ENCODE measurements at places on chromosomes 7 and 10.

GRCh38 chr7:21944616-21945453 is 864 bp downstream of the CDCA7L start:
- peak; percentile 18 for DNase-seq

GRCh38 chr10:2949948-2950354 is 117.4 kb upstream of the PFKP start:
- DNase-seq: peak; percentile 14

- DNase-seq: no peak
These were observed 31.7 kb downstream of the GPR22 start for GRCh38 chr7:107501593-107501992.

GRCh38 chr7:43612599-43613589 is 30.0 kb downstream of the STK17A start:
- no peak for DNase-seq

- no peak for DNase-seq
These were observed 21.2 kb upstream of the NPS start for GRCh38 chr10:127527891-127528290.

- no peak for DNase-seq
These were observed 40.8 kb upstream of the PFKFB3 start for GRCh38 chr10:6161921-6162320.

DNA sequence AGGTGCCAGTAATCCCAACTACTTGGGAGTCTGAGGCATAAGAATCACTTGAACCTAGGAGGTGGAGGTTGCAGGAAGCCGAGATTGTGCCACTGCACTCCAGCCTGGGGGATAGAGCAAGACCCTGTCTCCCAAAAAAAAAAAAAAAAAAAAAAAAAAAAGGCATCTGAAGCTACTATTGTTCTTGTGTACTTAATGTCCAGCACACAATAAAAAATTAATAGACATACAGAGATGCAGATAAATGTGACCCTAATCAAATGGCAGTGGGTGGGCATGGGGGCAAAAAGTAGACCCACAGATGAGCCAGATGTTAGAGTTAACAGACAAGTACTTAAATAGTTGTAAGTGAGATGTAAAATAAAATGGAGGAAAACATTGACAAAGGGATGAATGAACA is 7.7 kb upstream of the KCNK18 start:
- no peak for DNase-seq

GRCh38 chr10:851901-852300 is 79.6 kb downstream of the LARP4B start:
- DNase-seq: no peak

DNA sequence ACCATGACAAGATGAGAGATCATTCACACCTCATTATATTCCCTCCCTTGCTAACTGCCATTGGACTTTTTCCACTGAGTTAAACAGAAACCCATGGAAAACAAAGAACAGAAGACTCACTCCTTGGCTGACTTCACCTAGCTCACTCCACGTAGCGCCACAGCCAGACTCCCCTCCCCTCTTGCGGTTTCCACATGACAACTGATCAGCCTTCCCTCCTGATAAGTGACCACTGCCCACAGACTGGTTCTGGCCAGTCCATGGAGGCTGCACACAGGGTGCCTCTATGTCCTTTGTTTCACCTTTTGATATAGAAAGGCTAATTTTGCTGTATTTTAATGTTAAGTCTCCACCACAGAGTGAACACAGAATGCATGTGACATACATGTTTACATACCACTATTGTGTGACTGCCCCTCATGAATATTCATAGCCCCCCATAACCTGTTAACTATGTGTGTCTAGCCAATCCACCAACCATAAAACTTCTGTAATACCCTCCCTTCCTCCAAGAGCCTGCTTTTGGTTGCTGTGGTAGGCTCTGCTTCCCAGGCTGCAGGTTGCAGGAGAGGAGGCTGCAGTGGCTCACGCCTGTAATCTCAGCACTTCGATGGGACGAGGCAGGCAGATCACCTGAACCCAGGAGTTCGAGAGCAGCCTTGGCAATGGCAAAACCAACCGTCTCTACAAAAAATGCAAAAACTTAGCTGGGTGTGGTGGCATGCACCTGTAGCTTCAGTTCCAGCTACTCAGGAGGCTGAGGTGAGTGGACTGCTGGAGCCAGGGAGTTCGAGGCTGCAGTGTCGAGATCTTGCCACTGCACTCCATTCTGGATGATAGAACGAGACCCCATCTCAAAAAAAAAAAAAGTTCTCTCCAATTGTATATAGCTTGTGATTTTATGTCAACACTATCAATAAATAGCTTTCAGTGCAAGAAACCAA is 10.0 kb upstream of the IFIT5 start:
- no peak for DNase-seq

DNA sequence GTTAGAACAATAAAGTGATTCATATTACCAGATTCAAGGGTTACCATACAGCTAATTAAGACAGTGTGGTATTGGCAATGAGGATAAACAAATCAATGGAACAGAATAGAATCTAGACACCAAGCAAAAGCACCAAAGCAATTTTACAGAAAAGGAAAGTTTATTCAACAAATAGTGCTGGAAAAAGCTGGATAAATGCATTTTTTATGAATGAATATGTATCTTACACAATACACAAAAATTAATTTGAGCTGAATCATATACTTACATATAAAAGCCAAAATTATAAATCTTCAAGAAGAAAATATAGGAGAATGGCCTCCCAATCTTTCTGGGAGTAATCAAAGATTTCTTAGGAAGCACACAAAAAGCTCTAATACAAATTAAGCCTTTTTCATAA is 220.4 kb upstream of the PTN start:
- DNase-seq: no peak

- no peak for DNase-seq
These were observed 239.7 kb upstream of the LRGUK start for GRCh38 chr7:133887459-133887858.

GRCh38 chr7:95798401-95798930 is 26.1 kb downstream of the DYNC1I1 start:
- no peak for DNase-seq

DNA sequence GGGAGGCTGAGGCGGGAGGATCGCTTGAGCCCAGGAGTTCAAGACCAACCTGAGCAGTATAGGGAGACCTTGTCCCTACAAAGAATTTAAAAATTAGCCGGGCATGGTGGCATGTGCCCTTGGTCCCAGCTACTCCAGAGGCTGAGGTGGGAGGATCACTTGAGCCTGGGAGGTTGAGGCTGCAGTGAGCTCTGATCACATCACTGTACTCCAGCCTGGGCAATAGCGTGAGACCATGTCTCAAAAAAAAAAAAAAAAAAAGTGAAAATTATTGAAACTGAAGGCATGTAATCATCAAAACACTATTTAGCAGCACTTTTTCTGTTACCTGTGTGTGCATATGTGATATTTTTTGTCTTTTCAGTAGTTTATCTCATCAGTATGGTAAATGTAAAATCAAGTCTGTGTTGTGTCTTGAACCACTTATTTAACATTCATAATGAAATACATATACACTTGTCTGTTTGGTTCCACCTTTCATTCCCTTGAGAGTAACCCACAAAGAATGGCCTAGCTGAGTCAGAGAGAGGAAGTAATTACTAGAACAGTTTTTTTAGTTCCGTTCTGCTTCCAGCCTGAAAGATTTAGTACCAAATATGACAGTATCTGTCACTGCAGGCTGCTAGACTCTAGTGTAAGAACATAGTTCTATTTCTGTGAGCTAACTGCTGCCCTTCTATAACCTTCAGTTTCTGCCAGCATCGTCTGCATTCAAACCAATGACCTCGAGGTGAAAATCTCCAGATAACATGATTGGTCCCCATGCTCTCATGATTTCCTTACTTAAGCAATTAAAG is 68.6 kb downstream of the MMRN2 start:
- DNase-seq: no peak

GRCh38 chr7:940599-941408 is 13.7 kb downstream of the ADAP1 start:
- no peak for DNase-seq

DNA sequence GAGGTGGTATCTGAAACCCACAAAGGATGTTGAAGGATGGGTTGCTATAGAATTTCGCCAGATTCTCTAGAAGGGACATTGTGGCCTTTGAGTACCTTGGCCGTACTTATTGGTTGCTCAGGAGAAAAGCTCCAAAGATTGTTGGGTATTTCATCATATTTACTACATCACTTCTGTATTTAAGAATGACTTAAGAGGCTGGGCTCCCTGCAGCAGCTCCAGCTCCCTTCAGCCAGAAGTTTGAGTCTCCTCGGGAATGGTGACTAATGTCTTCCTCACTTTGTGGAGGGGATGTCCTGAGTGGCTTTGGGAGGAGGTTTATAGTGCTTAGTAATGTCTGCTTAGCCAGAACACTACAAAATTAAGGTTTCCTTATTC is 18.1 kb downstream of the MINDY4 start:
- no peak for DNase-seq

DNA sequence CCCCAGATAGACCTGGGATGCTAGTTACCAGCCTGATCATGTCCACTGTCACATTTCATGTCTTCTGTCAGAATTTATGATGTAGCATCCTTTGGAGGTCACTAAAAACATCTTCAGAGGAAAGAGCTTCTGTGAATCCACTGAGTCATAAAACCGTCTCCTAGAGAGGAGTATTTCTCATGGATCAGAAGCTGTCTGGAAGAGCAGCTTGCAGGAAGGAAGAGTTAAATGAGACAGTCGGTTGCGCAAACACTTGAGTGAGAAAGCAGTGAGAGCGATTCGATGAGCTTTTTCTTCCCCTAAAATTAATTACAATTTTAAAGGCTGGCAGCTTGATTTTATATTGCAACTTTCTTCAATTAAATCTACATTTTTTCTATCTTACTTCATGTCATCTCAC is 47.2 kb upstream of the WDR11 start:
- no peak for DNase-seq

GRCh38 chr7:44131173-44132029 is 8.1 kb upstream of the POLD2 start:
- no peak for DNase-seq

DNA sequence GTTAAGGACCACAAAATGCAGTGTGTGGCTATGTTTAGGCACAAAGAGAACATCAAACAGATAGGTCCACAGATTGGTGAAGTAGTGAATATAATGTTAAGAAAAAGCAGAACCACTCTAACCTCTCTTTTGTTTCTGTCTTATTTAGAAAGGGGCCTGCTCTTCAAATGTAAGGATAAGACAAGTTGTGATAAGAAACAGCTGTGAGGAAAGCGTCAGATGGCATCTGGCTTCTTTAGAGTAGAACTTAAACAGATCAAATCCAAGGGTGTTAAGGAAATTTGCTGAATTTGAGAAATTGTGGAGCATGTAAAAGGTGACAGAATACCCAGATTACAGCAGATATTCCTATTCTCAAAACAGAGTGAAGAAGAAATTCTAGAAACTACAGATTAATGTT is 151.0 kb upstream of the LRGUK start:
- DNase-seq: no peak

GRCh38 chr7:44395067-44395466 is 69.7 kb upstream of the CAMK2B start:
- no peak for DNase-seq

DNA sequence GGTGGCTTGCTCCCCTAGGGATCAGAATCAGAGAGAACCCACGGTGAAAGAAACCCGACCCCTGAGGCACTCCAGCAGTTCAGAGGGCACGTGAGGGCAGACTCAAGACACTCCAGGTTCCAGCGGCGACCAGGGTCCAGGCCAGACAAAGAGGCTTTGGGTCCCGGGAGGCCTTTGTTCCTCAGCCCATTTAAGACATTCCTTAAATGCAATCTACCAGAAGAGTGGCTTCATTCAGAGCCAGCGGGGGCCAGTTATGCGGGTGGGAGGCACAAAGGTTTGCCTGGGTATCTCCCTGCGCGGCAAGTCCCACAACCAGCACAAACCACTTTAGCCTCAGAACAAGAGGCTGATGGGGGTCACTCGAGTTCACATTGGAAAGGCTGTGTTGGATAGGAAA is 53.6 kb downstream of the AFAP1L2 start:
- no peak for DNase-seq

- no peak for DNase-seq
These were observed 129.8 kb upstream of the FERD3L start for GRCh38 chr7:19275000-19275399.

GRCh38 chr10:31095677-31096560 is 64.3 kb upstream of the ZNF438 start:
- no peak for DNase-seq

GRCh38 chr7:121151774-121152221 is 163.3 kb downstream of the CPED1 start:
- DNase-seq: no peak

DNA sequence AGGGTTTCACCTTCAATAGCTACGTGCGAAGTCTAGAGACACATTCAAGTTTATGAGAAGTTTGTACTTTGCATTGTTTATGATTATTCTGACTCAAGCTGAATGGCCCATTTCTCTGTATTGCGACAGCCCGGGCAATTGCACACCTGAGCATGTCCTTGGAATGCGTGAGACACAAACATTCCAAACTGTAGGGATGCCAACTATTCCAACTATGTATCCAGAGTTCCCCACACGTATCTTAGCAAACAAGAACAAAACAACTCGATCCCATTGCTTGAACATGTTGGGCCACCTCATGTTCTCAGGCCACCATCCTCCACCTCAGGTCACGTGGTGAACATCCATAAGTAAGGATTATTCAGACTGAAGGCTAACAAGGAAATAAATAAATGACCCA is 51.4 kb upstream of the EGFR start:
- DNase-seq: no peak

- no peak for DNase-seq
These were observed 9.4 kb downstream of the GATA3 start for GRCh38 chr10:8063935-8064334.

DNA sequence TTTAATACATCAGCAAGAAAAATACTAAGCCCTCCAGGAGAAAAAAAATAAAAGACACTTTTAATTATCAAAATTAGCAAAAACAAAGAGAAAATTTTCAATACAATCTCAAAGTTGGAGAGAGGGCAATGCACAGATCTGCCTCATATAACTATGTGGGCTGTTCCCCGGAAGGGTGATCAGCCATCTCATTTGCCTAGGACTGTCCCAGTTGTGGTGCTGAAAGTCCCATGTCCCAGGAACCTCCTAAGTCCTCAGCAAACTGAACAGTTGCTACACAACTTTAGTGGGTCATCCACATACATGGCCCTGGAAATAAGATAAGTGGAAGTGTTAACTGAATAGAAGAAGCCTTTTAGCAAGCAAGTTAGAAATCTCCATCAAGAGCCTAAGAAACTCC is 14.4 kb downstream of the CFAP70 start:
- DNase-seq: no peak

- DNase-seq: peak; percentile 11
These were observed 40.4 kb downstream of the PROSER2 start for GRCh38 chr10:11863353-11864109.

- DNase-seq: no peak
These were observed 437.9 kb downstream of the POM121L12 start for GRCh38 chr7:53473371-53473770.

DNA sequence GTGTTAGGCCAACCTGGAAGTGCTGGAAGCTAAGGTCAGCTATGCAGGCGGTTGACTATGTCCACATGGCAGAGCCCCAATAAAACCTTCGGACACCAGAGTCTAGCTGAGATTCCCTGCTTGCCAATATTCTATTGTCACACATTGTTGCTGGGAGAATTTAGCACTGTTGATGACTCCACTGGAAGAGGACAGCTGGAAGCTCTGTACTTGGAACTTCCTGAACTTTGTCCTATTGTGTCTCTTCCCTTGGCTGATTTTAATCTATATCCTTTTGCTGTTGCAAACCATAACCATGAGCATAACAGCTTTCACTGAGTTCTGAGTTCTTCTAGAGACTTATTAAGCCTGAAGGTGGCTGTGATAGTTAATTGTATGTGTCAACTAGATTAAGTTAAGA is 12.0 kb downstream of the XRCC2 start:
- DNase-seq: no peak
